ENCODE measurements at places on chromosomes 12 and 14.

GRCh38 chr12:57488402-57489156, 711 bp downstream of the MARS1 start:
- peaks cover 40% of the 10 kb centered on the region for H3K36me3 ChIP-seq
- no peaks in the 10 kb centered on the region for H3K27me3 ChIP-seq
- H3K4me3 ChIP-seq = peak overlapping the region; percentile 99
- no peak for DNase-seq
- peaks cover 19% of the 10 kb centered on the region for H3K4me1 ChIP-seq

GRCh38 chr14:61837336-61838229, 75.4 kb downstream of the SNAPC1 start:
- no peaks in the 10 kb centered on the region for H3K4me1 ChIP-seq
- H3K27me3 ChIP-seq = peaks cover 22% of the 10 kb centered on the region
- H3K4me3 ChIP-seq = no peak overlapping the region

GRCh38 chr12:49187184-49187583, 1.7 kb downstream of the TUBA1A start:
- H3K27ac ChIP-seq = peak overlapping the region; percentile 98
- no peak for DNase-seq
- peaks cover 65% of the 10 kb centered on the region for H3K36me3 ChIP-seq
- H3K4me1 ChIP-seq = peaks cover 28% of the 10 kb centered on the region
- H3K4me3 ChIP-seq = peak overlapping the region; percentile 97

GRCh38 chr12:12720672-12721161, 3.5 kb downstream of the CDKN1B start:
- peak overlapping the region; percentile 88 for H3K27ac ChIP-seq
- H3K27me3 ChIP-seq = no peaks in the 10 kb centered on the region
- H3K4me1 ChIP-seq = peaks cover 24% of the 10 kb centered on the region

GRCh38 chr12:132554845-132555630, 55.3 kb downstream of the LRCOL1 start:
- no peak overlapping the region for H3K4me3 ChIP-seq
- peaks cover 16% of the 10 kb centered on the region for H3K36me3 ChIP-seq
- peaks cover 10% of the 10 kb centered on the region for H3K4me1 ChIP-seq
- no peak for DNase-seq

DNA sequence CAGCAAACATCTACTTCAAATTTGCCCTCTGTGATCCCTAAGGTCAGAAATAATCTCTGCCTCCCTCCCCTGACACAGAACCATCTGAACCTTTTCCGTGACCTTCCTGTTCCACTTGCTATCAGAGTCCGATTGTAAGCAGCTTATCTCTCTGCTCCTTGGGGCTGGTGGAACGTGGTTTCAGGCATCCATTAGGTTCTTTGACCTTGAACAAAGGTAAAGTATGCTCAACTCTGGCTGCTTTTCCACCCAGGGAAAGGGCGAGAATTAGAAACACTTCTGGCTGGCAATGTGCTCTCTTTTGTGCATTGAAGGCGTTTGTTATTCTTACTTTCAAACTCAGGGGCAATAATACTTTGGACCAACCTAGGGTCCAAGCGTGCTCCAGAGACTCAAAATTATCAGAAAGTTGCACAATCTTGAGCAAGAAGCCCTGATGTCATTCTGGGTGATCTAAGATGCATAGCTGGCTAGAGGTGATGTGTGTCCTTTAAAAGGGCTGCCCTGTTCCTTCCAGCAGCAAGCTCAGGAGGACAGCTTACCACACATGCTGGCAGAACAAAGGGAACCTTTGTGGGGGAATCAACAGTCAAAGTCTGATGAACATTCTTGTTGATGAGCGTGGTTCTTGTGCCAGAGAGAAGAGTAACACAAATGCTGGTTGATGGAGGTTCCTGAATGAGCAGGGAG, 29.8 kb downstream of the ADGRD1 start:
- no peaks in the 10 kb centered on the region for H3K4me1 ChIP-seq
- H3K27ac ChIP-seq = no peak overlapping the region
- H3K36me3 ChIP-seq = no peaks in the 10 kb centered on the region
- peaks cover 30% of the 10 kb centered on the region for H3K27me3 ChIP-seq

DNA sequence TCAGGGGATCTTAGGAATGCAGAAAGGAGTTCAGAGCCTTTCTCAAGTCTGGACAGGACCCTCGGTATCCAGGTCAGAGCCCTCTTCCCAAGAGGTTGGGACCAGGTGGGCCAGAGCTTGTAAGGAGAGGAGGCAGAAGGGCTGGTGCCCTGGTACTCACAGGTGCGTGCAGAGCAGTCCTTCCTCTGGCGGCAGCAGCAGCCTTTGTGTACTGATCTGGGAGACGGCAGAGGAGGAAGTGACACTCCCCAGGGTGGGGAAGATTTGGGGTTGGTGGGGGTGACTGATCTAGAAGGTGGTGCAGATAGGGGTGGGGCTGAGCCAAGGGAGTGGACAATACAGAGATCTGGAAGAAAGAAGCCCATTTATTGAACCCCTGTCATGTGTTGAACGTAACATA, at the start of gene ITGB7:
Gene ITGB7, minus strand, starts transcription at position 210 of the 400 bp plus-strand sequence. CDS start 6,808 bp downstream, outside the sequence.
- H3K4me1 ChIP-seq = peaks cover 56% of the 10 kb centered on the region
- H3K27ac ChIP-seq = peak within 1 kb of the TSS; percentile 89
- peak within 1 kb of the TSS; percentile 92 for H3K4me3 ChIP-seq

DNA sequence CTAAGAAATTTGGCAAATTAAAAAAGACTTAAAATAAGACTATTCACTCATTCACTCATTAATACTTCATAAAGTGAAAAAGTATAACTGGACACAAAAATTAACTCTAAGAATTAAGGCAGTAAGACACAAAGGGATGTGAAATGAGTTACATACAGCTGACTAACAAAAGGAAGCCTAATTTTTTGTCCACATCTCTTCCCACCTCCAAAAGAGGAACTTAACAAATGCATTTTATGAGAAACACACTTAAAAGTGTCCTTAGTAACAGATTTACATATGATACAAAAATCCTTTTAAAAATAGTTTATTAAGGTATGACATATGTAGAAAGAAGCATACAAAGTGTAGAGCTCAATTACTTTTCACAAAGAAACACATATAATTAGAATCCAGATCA, 88.9 kb downstream of the NUMB start:
- H3K36me3 ChIP-seq = no peaks in the 10 kb centered on the region
- H3K4me1 ChIP-seq = no peaks in the 10 kb centered on the region
- no peak overlapping the region for H3K27ac ChIP-seq
- no peak overlapping the region for H3K4me3 ChIP-seq
- H3K27me3 ChIP-seq = no peaks in the 10 kb centered on the region

DNA sequence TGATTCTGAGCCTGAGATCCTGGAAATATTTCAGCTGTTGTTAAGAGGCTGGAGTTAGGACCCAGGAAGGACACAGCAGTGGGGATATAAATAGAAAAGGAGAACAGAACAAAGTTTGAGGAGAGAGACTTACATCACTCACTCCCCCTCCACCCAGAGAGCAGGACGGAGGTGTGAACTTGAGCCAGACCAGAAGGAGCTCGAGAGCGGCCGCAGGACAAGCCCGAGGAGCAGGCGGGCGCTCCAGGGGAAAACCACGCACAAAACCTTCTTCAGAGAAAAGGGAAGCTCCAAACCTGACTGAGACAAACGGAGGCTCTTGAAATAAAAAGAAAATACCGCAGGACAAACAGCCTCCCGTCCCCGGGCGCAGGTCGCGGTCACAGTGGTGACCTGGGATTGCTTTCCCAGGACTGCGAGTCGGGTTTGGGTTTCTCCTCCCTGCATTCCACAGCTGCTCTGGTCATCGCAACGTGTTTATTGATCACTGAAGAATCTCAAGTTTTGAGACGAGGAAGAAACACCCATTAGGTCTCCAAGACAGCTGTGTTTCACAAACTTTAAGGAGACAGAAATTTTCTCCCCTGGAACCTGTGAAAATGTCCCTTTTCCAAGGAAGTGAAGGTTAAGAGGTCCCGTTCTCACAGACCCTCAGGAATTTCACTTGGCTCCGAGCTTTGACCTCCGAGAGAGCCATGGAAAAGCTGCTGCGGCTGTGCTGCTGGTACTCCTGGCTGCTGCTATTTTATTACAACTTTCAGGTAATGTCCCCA, at the start of gene ADGRD1:
Gene ADGRD1, plus strand, starts transcription at position 137 of the 773 bp plus-strand sequence. Its CDS starts 559 bp downstream, at position 696.
- H3K27ac ChIP-seq = peak within 1 kb of the TSS; percentile 38
- no peaks in the 10 kb centered on the region for H3K36me3 ChIP-seq
- H3K4me1 ChIP-seq = no peaks in the 10 kb centered on the region
- no peak within 1 kb of the TSS for H3K4me3 ChIP-seq
- H3K27me3 ChIP-seq = peaks cover 39% of the 10 kb centered on the region

- H3K4me1 ChIP-seq = no peaks in the 10 kb centered on the region
- no peaks in the 10 kb centered on the region for H3K36me3 ChIP-seq
- peaks cover 49% of the 10 kb centered on the region for H3K27me3 ChIP-seq
- H3K27ac ChIP-seq = no peak overlapping the region
- no peak for DNase-seq
Observed at GRCh38 chr14:21053184-21054122, 4.2 kb upstream of the RNASE8 start.

DNA sequence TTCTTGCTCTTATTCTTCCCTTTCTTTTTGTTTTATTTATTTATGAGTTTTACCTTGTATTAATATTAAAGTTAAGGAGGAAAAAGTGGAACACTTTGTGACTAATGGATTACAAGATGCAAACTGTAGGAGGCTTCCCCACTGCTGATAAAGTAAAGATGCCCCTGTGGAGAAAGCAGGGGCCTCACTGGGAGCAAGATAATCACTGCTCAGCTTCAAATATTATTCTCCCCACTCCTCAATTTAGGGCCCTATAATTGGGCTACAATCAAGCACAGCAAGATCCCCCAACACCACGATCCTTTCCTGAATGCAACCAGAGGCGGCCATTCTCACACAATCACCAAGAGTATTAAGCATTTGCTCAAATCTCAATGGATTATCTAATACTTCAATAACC, 149.2 kb downstream of the SLC2A13 start:
- H3K27me3 ChIP-seq = no peaks in the 10 kb centered on the region
- H3K4me1 ChIP-seq = peaks cover 6% of the 10 kb centered on the region
- H3K27ac ChIP-seq = no peak overlapping the region
- H3K4me3 ChIP-seq = no peak overlapping the region

- H3K4me1 ChIP-seq = peaks cover 10% of the 10 kb centered on the region
- peaks cover 70% of the 10 kb centered on the region for H3K27me3 ChIP-seq
- H3K36me3 ChIP-seq = no peaks in the 10 kb centered on the region
- peak within 1 kb of the TSS; percentile 73 for H3K4me3 ChIP-seq
- H3K27ac ChIP-seq = no peak within 1 kb of the TSS
Observed at GRCh38 chr14:61812347-61813095, 50.3 kb downstream of the SNAPC1 start.

DNA sequence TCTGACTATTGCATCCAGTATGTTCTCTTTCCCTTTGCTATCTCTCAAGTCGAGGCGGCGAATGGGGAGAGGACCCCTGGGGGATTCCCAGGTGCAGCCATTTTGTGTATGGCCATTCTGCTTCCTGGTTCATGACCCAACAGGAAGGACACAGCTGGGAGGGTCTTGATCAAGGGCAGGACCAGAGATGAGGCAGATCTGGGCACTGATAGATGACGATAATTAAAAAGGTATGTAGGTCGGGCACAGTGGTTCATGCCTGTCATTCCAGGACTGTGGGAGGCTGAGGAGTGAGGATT, 73.9 kb downstream of the EID3 start:
- peaks cover 8% of the 10 kb centered on the region for H3K4me1 ChIP-seq
- H3K27ac ChIP-seq = no peak overlapping the region
- no peak overlapping the region for H3K4me3 ChIP-seq
- H3K27me3 ChIP-seq = peaks cover 8% of the 10 kb centered on the region
- DNase-seq = no peak

DNA sequence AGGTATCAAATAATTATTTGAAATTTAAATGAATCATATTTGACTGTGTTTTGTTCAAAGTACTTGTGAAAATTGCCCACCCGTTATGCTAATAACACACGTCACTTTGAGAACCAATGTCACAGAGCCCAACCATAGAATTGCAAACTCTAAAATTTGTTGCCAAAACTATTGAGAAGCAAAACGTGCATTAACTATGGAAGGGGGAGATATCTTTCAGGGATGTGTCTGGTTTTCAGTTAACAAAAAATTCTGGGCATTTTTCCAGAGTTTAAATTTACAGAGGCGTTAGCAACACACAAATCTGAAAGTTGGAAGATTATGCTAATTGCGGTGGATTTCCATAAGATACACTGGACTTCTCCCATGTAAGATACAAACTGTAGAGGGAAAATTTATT, 371.8 kb upstream of the E2F7 start:
- no peaks in the 10 kb centered on the region for H3K27me3 ChIP-seq
- DNase-seq = no peak

Data from effector memory CD8-positive, alpha-beta T cell (primary cell).